Caco-2 (cell line): ENCODE measurements at places on chromosomes 3 and 15.

DNA sequence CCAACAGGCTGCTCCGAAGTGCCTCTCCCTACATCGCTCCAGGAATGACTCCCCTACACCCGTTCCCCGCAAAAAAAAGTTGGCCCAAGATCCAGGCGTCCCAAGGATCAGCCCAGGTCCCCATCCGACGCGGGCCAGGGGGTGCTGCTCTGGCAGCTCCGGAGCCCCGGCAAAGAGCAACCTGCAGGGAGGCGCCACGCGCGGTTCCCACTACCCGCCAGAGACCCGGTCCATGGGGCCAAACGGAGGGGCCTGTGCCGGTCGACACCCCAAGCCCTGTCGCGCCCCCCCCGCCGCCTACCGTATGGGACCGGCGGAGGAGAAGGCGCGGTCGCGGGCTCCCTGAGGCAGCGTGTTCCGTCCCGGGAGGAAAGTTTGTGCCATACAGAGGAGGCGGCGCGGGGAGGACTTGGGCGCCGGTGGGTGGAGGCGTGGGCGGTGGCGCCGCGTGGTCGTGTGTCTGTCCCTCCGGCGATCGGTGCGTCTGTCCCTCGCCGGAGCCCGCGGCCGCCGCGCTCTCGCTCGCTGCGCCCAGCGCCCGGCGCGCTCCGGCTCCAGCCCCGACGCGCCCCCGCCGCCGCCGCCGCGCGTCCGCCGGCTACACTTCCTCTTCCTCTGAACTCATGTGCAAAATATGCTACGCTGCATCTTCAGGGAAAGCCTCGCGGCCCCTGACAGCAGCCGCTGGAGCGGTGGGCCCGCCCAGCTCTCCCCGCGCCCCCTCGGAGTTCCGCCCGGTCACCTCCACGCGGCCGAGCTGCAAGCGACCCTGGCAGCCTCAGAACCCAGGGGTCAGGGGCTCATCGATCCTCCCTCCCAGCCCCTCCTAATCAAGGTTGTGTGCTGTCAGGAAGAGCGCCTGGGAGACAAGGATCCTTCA lies at the start of gene RFTN1:
TSS of gene RFTN1 (minus strand) at position 559 of the 880 bp plus-strand sequence. CDS start 19,830 bp downstream, outside the sequence.
- DNase-seq: no peak

GRCh38 chr15:100900136-100900794 lies 18.9 kb upstream of the LRRK1 start:
- no peak for DNase-seq

DNA sequence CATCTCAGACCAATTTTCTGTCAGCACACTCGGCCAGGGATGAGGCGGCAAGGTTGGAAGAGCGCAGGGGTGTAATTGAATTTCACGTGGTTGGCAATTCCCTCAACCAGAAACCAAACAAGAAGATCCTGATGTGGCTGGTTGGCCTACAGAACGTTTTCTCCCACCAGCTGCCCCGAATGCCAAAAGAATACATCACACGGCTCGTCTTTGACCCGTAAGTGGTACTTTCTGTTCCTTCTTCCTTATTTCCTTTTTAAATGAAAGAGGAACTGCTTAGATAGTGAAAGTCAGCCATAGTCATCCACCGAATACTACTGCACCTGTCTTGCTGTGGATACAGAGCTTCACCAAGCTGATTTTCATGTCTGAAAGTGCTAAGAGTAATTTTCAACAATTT lies 60.1 kb downstream of the SGO1 start:
- DNase-seq: no peak

DNA sequence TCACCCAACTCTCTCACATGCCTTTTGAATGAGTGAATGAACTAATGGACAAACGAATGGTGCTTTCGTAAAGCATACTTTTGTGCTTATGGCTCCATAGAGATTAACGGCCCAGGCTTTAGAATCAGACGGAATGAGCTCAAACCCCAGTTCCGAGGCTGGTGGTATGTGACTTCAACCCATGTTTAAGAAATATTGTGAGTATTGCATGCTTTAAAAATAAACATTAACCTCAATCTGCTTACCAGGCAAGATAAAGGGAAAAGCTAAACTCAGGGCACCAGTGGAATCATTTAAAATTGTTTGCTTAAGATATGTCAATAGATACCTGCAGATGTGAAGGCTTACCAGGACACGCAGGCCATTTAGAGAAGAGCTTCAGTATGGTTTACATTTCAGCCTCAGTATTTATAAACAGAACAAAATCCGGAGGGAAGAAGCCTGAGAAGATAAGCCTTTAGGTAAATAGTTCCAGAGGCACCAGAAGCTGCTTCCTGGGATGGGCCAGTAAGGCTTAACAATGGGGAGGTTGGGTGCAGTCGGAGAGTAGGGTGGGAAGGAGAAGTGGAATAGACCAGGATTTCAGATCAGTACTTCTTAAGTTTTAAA lies 186.4 kb downstream of the ADAMTS9 start:
- peak; percentile 67 for DNase-seq

GRCh38 chr3:101509811-101510210 lies 3.2 kb downstream of the SENP7 start:
- no peak for DNase-seq

GRCh38 chr3:132595014-132595413 lies 2.1 kb upstream of the ACKR4 start:
- no peak for DNase-seq

- no peak for DNase-seq
These were observed 410.8 kb upstream of the MCTP2 start for GRCh38 chr15:93820566-93820965.

- DNase-seq: no peak
These were observed 34.4 kb downstream of the B3GNT5 start for GRCh38 chr3:183287301-183287971.

DNA sequence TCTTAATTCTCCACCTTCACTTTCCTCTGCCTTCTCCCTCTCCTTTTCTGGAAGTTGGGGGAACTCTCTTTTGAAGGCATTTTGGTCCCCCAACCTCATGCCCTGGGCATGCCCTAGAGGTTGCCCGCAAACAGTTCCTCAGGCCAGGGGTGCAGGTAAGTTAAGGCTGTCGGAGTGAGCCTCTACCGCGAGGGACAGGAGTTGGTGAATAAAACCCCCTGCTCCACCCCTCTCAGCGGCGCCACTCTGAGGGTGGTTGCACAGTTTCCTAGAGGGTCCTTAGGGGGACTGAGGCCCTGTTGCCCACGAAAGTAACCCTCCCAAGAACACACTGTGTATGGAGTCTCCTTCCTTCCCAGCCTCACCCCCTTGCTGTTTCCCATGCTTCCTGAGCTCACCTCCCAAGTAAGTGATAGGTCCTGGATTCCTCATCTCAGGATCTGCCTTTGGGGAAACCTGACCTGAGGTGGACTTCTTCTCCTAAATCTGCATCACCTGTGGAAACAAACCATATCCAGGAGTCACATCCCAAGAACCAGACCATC lies 23.1 kb upstream of the THSD4 start:
- no peak for DNase-seq

DNA sequence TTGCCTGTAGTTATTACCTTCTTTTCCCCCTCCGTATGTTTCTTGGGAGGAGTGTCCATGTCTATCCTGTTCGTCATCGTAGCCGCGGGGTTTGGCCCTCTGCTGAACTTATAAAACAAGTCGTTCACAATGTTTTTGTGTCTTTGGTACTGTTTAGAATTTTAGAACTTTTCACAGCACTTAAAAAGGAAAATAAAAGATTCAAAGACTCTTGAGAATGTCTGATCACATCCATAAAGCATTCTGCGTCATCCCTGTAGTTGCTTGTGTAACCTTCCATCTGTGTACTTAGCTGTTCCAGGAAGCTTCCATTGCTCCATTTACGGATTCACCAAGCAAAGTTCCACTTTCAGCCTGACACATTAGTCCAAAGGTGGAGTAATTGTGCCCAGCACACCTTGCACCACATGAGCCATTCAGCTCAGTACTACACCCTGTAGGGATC lies 677.1 kb upstream of the NR2F2 start:
- DNase-seq: no peak

GRCh38 chr3:43485931-43486330 lies 135.9 kb downstream of the ANO10 start:
- no peak for DNase-seq

DNA sequence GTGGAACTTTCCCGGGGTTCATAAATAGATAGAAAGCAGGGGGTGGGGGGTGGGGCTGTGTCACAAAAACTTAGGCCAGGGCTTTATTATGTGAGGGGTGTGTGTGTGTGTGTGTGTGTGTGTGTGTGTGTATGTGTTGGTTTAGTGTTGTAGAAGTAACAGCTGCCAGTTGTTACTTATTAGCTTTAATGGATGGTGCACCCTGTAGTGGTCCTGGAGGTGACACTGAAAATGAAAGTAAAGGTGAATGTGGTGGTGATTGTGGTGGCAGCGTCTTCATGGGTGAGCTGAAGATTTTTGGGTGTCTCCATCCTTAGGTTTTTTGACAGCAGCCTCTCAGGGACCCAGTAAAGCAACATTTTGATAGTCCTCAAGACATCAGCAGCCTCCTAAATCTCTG lies 449.9 kb downstream of the PDCD6IP start:
- DNase-seq: no peak
